ENCODE measurements at places on chromosomes 4 and X. TPM values are rescaled to one million over a fixed set of nuclear protein-coding genes. Genes with fewer than 3 reads are reported as not detected.
A peak's percentile ranks its signal among the peaks of the same experiment; 100 is the strongest.

NOX1 gene
- total RNA-seq: not detected

GRCh38 chr4:76896614-76897535 lies 1.1 kb downstream of the SOWAHB start:
- peak; percentile 62 for DNase-seq

DNA sequence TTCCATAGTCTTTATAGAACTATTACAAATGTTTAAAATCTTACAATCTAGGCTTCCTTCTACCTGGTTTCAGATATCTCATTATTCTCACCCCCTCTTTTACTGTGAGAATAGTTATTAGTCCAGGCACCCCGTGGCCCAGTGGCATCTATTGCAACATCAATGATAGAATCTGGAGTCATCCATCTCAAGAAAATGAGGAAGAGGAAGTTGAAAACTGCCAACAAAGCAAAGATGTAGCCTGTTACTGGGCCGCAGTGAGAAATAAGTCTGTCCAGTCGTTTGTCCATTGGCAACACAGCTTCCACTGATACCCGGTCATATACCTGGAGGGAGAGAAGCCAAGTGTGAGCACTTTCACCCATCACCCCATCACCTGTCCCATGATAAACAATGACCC lies 6.0 kb upstream of the ASB11 start:
- no peak for DNase-seq

DNA sequence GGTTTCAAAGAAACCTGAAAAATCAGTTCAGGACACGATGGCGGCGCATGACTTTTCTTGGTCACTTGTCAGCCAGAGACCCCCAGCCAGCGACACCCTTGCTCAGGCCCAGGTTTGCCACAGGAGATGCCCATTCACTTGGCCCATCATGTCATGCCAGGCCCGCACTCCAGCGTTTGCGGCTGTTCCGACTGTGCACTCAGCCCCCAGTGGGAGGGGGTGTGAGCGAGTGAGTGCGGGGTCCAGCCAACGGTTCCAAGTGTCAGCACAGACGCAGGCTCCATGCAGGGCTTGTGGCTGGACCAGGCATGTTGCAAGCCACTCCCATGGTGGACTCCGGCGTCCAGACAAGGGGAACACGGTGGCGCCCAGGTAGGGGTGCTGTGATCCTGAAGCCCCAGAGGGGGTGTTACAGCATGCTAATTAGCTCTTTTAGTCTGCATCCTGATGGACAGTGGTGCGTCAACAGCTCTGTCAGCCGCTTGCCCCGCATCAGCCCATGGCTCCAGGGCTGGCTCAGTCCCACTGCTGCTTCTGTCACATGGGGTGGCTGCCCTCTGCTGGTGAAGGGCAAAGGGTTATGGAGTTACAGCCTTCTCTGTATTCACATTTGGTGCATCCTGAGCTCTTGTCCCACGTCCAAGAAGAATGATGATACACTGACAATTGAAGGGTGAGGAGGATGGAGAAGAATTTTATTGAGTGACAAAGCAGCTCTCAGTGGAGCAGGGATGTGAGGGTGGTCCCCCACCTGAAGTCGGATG lies 3.7 kb upstream of the MAEA start:
- DNase-seq: peak; percentile 89

PLP1 gene
- total RNA-seq: 88.3 TPM

DNA sequence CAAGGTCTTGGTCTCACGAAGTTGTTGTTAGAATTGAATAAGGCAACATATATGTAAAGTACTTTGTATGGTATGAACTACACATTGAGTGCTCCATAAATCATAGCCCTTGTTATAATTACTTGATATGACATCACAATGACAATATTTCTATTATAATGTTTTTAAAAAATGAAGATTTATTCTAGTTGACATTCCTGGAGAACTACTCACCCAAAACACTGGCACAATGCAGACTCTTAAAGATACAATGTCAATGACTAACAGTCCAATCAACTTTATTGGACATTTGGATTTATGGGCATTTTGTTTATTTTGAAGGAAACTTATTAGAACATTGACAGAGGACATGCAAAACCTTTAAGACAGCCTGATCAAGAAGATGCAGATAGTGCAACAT lies 55.3 kb downstream of the ASB9 start:
- no peak for DNase-seq

LUZP4 gene
- not detected for total RNA-seq

GRCh38 chr4:137641544-137641943 lies 109.2 kb upstream of the PCDH18 start:
- DNase-seq: no peak

DNA sequence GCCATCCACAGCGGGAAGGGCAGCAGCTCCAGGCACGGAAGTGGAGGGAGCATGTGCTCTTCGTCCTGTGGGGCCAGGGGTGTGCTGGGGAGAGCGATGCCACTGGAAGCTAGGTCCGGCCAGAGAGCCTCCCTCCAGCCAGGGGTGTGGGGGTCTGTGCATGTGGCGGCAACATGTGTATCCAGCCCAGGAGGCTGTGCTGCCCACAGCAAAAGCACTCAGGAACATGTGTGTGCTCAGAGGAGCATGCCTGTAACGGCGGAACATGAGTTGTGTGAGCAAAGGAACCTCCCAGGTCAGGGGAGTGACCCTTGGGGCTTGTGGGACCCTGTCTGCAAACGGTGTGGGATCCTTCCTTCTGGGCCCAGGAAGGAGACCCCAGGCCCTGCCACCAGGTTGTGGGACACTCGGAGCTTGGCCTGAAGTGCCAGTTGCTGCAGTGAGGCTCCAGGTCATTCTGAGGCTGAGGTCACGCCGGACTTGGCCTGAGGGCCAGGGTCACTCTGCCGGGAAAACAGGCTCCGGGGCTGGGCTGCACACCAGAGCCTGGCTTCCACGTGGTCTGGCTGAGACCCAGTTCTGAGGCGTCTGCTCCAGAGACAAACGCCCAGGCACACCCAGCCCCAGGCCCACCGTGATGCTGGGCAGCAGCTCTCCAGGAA lies 37.2 kb downstream of the CPLX1 start:
- DNase-seq: no peak

CLTRN gene
- 1.8 TPM for total RNA-seq

DNA sequence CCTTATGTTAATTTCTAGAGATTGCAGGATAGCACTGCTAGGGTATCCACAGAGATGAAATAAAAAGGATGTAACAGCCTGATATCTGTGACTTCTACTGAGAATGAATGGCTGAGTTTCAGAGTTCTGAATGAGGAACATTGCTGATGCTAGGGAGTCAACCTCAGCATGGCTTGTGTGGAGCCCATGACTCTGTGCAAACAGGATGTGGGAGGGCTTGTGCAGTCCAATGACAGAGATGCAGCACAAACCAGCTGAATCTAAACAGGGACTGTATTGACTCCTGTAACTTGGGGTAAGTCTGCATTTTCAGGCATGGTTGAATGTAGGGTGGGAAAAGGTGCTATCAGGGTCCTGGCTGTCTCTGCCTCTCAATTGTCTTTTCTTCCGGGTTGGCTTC lies 5.3 kb upstream of the RASL11B start:
- no peak for DNase-seq

DNA sequence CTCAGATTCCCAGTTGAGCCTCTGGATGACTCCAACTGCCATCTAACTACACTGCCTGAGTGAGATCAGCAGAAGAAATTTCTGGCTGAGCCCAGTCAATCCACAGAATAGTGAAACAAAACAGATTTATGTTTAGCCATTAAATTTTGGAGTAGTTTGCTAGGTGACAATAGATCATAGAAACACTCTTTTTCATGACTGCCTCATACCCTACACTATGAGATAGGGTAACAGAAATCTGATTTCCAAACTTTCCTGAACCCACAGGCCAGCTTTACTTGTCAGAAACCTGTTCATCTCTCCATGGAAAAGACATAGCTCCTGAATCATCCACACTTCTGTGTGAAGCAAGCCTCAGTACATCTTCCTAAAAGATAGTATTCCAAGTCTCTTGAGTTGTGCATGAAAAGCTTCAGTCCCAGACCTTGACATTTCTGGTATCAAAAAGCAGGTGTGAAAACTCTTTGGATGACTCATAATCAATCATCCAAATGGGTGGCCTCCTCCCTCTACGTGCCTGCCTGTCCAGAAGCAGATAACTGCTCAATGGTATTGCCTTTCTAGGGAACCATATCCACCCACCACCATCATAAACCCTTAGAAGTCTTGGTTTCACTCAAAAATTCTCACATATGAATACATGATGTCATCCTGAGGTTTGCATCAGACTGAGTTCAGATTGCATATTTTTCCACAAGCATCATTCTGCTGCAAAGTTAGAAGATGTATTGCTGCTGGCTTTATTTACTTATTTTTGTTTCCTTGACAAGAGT lies 47.5 kb upstream of the RAP2C start:
- no peak for DNase-seq
